ENCODE measurements at places on chromosomes 12 and 14. TPM values are rescaled to one million over a fixed set of nuclear protein-coding genes. Genes with fewer than 3 reads are reported as not detected.
A peak's percentile ranks its signal among the peaks of the same experiment; 100 is the strongest.

ITPK1 gene
- 85.3 TPM for total RNA-seq

GPN3 gene
- 5.6 TPM for total RNA-seq

ASIC1 gene
- not detected for total RNA-seq

DNA sequence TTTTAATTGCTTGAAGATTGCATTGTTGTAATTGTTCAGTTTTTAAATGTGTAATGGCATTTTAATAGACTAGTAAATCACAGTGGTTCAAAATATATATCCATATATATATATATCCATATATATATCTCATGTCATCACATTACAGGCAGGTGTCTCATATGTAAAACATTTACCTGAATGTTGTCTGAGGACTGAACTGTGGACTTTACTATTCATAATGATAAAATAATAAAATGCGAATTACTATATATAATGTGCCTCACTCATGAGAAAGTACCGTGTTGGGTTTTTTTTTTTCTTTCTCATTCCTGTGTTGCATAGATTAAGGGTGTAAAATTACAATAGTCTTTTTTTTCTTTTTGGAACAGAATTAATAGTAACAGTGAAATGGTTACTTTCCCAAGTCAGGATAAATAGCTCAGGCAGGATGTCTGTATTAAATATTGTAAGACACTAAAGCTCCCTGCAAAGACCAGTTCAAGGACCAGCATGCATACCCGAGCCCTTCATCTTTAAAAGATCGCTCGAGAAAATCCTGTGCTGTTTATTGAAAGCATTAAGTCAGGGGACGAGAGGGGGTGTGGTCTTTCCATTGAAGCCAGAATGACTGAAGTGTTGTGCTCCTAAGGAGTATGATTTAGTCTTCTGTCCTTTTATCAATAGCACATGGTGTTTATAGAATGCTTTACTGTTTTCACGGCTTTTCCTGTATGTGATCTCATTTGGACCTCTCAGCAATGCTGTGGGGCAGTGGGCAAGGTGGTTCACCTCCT is 173.5 kb downstream of the CRADD start:
- H3K27ac ChIP-seq = no peak overlapping the region
- DNase-seq = no peak
- H3K4me3 ChIP-seq = no peak overlapping the region
- no peaks in the 10 kb centered on the region for H3K36me3 ChIP-seq
- no peaks in the 10 kb centered on the region for H3K27me3 ChIP-seq
- no peaks in the 10 kb centered on the region for H3K4me1 ChIP-seq

- H3K36me3 ChIP-seq = no peaks in the 10 kb centered on the region
- no peaks in the 10 kb centered on the region for H3K27me3 ChIP-seq
- H3K27ac ChIP-seq = no peak overlapping the region
These were observed 472.0 kb upstream of the TBX3 start for GRCh38 chr12:115155665-115156645.

GRCh38 chr12:19125325-19125724 is 4.2 kb upstream of the PLEKHA5 start:
- no peaks in the 10 kb centered on the region for H3K27me3 ChIP-seq
- no peak for DNase-seq
- no peaks in the 10 kb centered on the region for H3K36me3 ChIP-seq
- H3K27ac ChIP-seq = no peak overlapping the region
- H3K4me3 ChIP-seq = no peak overlapping the region

DNA sequence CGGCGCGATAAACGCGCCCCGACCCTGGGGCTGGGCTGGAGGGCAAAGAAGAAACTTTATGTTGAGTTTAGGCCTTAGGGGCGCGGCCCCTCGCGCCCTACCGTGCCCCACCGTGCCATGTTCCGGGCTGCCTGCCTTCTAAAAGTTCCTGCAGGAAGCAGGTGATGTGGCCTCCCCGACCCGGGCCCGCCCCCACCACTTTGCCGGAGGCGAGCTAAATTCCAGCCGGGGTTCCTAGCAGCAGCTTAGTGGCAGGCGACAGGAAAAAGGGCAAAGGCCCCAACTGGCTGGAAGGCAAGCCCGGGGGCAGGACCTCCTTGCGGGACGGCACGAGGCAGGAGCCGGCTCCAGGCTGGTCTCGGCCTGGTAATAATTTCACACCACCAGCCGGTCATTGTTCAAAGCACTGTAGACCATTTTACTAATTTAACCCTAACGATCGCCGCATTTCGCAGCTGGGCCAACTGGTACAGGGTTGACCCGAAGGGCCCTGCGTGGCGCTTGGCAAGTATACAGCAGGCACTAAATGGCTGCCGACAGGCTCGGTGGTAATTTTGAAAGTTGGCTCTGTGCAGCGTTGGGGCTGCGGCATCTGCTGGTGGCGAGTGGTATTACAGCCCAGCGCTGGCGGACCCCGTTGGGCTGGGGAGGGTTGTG is 895 bp upstream of the CCDC88C start:
- peak; percentile 75 for DNase-seq
- H3K4me3 ChIP-seq = peak overlapping the region; percentile 77
- H3K27me3 ChIP-seq = peaks cover 4% of the 10 kb centered on the region
- H3K36me3 ChIP-seq = no peaks in the 10 kb centered on the region
- no peak overlapping the region for H3K27ac ChIP-seq

- DNase-seq = no peak
- no peaks in the 10 kb centered on the region for H3K36me3 ChIP-seq
- H3K4me3 ChIP-seq = no peak overlapping the region
- H3K27ac ChIP-seq = no peak overlapping the region
- H3K27me3 ChIP-seq = no peaks in the 10 kb centered on the region
- no peaks in the 10 kb centered on the region for H3K4me1 ChIP-seq
These were observed 157.6 kb upstream of the TMTC2 start for GRCh38 chr12:82529101-82529500.

DNA sequence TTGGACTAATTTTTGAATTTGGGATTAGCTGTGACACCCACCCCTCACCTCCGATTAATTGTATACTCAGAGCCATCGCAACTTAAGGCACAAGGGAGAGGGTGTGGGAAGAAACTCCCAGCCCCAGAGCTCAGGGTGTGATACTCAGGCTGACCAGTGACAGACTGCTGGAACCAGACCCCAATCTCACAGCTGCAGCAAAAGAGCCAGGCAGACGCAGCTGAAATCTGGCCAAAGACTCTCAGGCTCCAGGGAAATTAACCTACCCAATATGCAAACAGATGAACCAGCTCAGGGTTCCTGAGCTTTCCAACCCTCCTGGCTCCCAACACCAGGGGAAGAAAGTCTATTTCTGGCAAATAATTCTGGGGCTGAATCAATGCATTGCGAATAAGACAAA is 30.5 kb downstream of the ANAPC7 start:
- no peak for DNase-seq
- H3K27me3 ChIP-seq = no peaks in the 10 kb centered on the region
- H3K4me3 ChIP-seq = no peak overlapping the region

GRCh38 chr12:124769163-124769530 is 94.5 kb downstream of the SCARB1 start:
- no peak overlapping the region for H3K4me3 ChIP-seq
- H3K36me3 ChIP-seq = no peaks in the 10 kb centered on the region
- no peak for DNase-seq
- no peak overlapping the region for H3K27ac ChIP-seq
- no peaks in the 10 kb centered on the region for H3K27me3 ChIP-seq
- H3K4me1 ChIP-seq = peaks cover 24% of the 10 kb centered on the region

DNA sequence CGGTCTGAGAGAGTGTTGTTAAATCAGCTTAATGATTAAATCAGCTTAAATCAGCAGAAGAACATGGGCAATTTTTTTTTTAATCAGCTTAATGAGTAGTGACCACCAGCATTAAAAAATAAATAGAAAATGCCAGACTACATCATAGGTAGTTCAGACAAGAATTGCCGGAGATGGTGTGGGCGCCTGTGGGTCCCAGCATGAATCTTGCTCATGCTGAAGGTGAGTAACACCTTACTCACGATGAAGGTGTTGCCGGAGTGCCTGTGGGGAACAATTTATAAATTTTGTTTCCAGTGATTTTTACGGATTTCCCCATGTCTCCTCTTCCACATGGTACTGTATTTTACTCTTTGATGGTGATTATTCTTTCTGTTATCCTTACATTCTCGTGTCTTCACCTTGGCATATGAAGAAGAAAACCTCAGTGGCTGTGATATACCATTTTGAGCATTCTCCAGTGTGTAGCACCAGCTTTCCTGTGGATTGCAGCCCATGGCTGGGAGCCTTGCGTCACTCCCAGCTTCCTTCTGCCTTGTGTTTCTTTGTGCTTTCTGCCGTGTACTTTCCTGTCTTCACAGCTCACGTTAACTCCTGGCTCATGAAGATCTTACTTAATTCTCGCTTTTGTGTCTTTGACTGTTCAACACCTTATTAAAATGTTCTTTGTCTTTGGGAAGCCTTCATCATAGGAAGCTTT is 4.7 kb downstream of the TDRD9 start:
- no peaks in the 10 kb centered on the region for H3K4me1 ChIP-seq
- H3K4me3 ChIP-seq = no peak overlapping the region
- no peaks in the 10 kb centered on the region for H3K36me3 ChIP-seq
- DNase-seq = no peak

All from ascending aorta (tissue), 2 donors.